ENCODE measurements at places on chromosomes 5 and 9.
A peak's percentile ranks its signal among the peaks of the same experiment; 100 is the strongest.

- DNase-seq = no peak
Observed at GRCh38 chr9:130523921-130524320, 55.5 kb upstream of the FUBP3 start.

DNA sequence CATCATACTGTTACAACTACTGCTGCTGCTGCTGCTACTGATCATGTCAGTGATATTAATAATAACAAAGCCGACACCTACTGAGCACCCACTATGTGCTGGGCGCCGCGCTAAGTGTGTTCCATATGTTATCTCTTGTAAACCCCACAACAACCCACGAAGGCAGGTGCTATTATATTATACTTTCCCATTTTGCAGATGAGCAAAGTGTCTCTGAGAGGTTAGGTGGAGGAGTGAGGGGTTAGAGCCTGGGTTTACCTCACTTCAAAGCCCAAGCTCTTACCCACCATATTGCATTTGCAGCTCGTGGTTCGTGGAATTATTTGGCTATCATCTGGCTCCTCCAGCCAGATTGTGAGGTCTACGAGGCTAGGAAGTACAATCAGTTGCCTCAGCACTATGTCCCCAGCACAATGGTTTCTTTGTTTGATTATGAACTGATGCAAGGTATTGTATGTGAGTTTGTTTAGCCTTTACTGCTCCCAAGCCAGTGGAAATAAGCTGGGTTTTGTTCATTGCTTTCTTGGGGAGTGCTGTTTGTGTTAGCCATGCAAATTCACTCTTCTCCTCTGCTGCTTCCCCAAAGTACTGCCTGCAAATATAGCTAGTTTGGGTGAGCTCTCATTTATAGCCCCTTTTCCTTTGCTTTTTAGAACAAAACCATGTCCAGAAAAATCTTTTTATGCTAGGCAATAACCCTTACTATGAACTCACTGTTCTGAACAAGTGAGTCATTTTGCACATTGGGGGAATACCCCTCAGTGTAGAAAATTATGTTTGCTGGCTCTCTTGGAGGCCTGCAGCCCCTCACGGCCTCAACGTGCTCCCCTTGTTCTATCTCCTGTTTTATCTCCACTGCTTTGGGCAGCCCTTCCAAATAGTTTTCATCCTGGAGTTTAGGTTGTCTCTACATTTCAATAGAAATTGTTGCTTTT lies 47.9 kb downstream of the ALG2 start:
- DNase-seq = no peak

- DNase-seq = no peak
Observed at GRCh38 chr5:138699482-138699881, 53.7 kb upstream of the CTNNA1 start.

- DNase-seq = no peak
Observed at GRCh38 chr5:119079318-119079921, 8.5 kb downstream of the DMXL1 start.

DNA sequence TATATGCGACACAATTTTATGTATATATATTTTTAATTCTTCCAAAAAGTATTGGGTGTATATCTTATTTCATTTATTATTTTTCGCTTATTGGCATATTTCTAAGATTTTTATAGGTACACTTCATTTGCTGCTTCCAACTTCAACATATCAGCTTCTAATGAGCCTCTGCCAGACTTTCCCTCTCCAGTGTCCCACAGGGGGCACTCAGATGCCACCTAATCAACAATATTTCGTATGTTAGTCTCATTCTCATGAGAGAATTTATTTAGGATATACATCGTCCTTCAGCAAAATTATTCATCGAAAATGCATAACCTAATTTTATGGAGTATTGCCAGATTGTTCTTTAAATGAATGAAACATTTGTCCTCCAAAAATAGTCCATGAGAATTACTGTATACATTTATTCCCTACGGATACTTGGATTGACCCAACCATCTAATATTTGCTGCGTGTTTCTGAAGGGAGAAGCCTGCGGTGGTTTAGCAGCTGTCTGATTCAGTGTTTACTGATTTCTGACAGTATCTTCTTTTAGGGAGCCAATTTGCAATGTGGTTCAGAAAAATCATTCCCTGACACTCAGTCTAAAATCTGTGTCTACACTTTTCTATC lies 100.6 kb upstream of the SELENOP start:
- DNase-seq = peak; percentile 66

- no peak for DNase-seq
Observed at GRCh38 chr9:88161144-88161543, 22.9 kb upstream of the SPATA31C2 start.

- DNase-seq = no peak
Observed at GRCh38 chr9:90562229-90562628, 80.4 kb downstream of the DIRAS2 start.

GRCh38 chr9:17216646-17217045 lies 81.8 kb downstream of the CNTLN start:
- DNase-seq = no peak

DNA sequence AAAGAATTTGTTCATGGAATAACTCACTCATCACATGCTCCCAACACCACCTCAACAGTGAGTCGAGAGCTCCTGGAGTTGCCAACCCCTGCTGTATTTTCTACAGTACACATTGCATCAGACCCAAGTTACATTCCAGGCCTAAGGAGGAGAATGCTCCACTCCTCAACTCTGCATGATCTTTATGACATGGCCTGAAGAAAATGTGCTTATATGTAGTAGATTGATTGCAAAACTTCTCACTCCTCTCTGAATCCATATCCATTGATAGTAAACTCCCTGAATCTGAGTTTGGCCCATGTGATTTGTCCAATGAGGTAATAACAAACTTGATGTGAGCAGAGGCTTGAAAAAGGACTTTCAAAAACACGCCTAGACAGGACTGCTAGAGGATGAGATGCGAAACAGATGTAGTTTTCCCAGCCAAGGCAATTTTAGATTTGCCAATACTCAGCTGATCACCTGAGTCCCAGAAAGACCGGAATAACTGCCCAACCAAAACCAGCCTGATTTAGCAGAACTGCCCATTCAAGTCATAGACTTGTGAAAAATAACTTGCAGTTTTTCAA lies 29.0 kb upstream of the PAPPA start:
- DNase-seq = no peak

- DNase-seq = no peak
Observed at GRCh38 chr5:14707811-14708390, 43.4 kb downstream of the OTULIN start.

Measured in B cell (primary cell).